ENCODE measurements at places on chromosomes 11 and 22.

DNA sequence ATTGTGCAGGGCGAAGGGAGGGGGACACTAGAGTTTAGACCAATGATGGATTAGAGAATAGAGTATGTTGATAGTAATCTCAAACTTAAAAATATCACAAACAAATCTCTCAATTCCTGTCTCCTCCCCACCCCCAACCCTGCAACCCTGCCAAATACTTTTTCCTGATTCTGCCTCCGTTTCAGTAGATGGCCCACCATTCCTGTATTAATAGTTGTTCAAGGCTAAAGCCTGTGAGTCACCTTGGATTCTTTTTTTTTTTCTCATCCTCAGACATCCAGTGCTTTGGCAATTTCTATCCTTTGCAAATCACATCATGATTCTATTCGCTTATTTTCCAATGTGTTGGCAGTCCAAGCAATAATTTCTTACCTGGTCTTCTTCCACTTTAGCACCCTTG lies 207.9 kb downstream of the DYNC2H1 start:
- DNase-seq = no peak

DNA sequence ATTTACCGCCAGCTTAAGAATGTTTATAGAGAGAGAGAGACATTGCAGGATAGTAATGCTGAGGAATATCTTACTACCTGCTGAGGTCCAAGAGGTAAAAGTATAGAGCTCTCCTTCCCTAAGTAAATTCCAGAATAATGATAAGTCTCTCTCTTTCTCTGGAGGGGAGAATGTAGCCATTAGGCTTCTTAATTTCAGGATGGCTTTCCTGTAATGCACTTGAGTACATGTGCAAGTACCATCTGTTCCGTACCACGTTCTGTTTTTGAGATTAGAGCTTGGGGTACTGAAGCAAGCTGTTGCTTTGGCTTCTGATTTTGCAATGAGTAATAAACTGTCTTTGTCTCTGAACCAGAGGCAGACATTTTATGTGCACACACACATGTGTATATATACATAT lies 1314.0 kb downstream of the JRKL start:
- DNase-seq = no peak

GRCh38 chr11:122786896-122787295 lies 51.4 kb upstream of the CRTAM start:
- no peak for DNase-seq

DNA sequence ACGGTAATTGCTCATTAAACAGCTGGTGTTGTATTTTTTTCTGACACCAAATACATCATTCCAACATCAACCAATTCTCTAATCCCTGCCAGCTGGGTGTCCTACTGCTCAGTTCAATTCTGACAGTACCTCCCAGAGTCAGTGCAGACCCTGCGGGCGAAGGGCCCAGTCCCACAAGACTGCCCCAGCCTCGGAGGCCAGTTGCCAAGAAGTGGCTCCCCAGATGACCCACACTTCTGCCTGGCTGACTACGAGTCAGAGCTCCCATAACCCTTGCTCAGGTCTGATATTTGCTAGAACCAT lies 147.2 kb downstream of the CTTN start:
- no peak for DNase-seq

DNA sequence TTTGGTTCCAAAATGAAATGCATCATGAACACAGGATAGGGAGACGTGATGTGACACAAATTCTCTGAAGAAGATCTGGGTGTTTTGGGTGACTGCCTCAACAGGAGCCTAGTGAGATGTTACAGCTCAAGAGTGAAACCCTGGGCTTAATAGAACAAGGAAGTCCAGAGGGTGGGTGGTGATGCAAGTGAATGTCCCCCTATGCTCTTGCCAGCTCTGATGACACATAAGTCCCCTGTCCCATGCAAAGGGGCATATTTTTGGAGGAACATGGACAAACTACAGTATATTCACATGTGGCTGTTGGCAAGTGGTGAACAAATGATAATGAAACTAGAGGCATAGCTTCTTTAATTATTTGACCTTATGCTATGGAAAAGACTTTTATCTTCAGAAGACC lies 9.2 kb downstream of the CRTAM start:
- DNase-seq = peak; percentile 52

DNA sequence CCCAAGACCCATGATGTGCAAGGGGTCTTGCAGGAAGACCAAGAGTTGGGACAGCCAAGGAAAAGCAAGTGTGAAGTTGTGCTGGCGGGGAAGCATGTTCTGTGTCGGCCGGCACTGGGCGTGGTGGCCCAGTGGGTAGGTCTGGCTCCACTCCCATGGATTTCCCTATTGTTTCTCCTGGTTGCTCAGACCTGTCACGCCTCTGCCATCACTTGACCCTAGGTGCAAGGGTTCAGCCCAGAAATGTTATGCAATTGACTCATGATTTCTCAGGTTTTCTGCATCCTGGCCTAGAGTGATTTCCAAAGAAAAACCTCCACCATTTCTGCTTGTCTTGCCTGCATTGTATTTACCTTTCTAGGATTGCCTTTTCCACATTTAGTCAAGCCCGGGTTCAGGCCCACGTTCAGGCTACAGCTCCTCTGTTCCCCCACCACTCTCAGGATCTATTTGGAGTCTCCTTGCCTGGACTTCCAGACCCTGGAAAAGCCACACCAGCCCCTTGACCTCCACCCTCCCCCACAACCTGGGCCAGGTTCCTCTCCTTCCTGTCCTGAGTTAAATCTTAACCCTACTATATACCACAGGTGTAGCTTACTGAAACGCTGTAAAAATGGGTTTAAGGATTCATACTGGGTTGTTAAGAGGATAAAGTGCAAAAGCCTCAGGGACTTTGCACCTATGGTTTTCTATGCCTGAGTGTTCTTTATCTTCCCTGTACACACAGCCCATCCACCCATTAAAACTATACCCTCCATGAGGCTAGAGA lies 17.5 kb upstream of the FOLR1 start:
- DNase-seq = no peak

Data from CD14-positive monocyte (primary cell).